ENCODE measurements at places on chromosomes 5 and 9.

- no peak overlapping the region for H3K4me3 ChIP-seq
- H3K27me3 ChIP-seq, result no peaks in the 10 kb centered on the region
- H3K27ac ChIP-seq, result no peak overlapping the region
- H3K4me1 ChIP-seq, result no peaks in the 10 kb centered on the region
- H3K36me3 ChIP-seq, result no peaks in the 10 kb centered on the region
These were observed 103.5 kb upstream of the APC start for GRCh38 chr5:112634166-112634565.

DNA sequence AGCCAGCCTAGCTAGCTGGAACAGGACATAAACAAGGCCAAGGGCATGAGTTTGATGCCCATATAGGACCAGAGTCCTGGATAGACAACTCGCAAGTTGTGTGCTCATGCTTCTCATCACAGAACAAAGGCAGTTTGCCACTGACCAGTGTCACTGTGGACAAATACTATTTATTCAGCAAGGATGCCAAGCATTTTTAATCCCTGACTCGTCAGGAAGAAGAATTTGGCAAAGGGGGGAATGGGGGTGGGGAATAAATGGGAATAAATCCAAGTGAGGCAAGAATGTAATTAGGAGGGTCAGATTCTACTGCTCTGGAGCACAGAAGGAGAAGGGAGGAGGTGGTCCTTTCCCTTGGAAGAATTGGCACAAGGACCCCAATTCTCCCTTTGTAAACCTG lies 46.8 kb upstream of the ANKRD55 start:
- no peak overlapping the region for H3K4me3 ChIP-seq
- peaks cover 71% of the 10 kb centered on the region for H3K27me3 ChIP-seq
- no peak overlapping the region for H3K27ac ChIP-seq
- H3K4me1 ChIP-seq, result no peaks in the 10 kb centered on the region
- H3K36me3 ChIP-seq, result no peaks in the 10 kb centered on the region

DNA sequence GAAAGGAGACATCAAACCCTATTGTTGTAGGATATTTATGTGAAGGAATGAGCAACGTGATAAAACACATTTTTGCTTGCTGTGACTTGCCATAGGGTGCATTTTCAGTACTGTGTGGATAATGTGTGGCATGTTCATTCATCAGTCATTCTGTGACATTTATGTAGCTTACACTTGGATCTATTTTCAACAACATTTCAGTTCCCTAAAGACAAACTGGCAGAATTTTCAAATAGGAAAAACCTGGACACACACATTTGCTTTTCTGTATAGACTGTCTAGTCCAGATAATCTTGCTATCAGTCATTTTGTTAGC lies 127.7 kb downstream of the TMC1 start:
- H3K36me3 ChIP-seq, result no peaks in the 10 kb centered on the region
- H3K4me1 ChIP-seq, result no peaks in the 10 kb centered on the region
- no peaks in the 10 kb centered on the region for H3K27me3 ChIP-seq
- no peak for DNase-seq

DNA sequence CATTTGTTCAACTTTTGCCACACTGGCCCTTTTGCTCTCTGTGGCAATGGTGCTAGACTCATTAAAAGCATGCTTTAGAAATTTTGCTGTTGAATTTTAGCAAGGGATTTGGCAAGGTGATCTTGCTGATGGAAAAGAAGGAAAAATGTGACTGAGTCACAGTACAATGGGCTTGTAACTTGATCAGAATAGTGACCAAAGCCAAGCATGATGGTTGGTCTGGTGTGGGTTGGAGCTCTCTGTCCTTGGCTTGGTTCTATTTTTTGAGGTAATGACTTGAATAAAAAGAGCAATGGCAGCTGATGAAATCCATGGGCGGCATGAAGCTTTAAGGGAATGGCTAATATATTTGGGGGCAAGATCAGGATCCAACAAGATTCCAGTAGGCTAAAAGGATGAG lies 114.4 kb upstream of the ZNF366 start:
- no peak for DNase-seq
- H3K4me3 ChIP-seq, result no peak overlapping the region
- H3K27ac ChIP-seq, result no peak overlapping the region
- no peaks in the 10 kb centered on the region for H3K4me1 ChIP-seq
- no peaks in the 10 kb centered on the region for H3K36me3 ChIP-seq

DNA sequence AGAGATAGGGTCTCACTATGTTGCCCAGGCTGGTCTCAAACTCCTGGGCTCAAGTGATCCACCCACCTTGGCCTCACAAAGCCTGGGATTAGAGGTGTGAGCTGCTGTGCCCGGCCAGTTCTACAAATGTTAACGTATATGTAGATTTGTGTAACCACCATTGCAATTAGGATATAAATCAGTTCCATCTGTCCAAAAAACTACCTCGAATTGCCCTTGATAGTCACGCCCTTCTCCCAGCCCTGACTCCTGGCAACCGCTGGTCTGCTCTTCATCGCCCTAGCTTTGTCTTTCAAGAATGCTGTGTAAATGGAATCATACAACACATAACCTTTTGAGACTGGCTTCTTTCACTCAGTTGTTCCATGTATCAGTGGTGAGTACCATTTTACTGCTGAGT lies 46.1 kb upstream of the PPARGC1B start:
- peaks cover 21% of the 10 kb centered on the region for H3K27me3 ChIP-seq
- H3K4me3 ChIP-seq, result no peak overlapping the region
- H3K27ac ChIP-seq, result no peak overlapping the region

DNA sequence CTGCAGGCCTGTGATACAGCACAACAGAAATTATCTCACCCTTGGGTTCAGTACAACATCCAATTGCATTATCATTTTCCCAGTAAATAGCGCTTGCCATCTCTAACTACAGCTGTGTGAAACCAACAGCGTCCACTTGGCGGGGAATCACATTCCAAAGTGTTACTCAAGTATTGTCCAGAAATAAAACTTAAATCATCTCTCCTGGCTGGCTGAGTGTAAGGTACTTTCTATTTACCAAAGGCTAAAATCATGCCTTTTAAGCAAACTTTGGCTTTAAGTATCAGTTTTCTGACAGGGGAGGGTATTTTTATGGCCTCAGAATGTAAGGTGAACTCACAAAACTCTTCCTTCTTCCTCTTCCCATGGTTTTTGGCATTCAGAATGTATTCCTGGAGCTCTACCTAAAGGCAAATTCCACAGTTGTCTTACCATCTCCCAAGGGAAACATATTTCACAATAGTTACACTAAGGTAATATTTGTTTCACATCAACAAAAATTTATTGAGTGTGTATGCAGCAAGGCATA lies 205.6 kb upstream of the MPDZ start:
- no peaks in the 10 kb centered on the region for H3K36me3 ChIP-seq
- H3K4me1 ChIP-seq, result no peaks in the 10 kb centered on the region
- no peaks in the 10 kb centered on the region for H3K27me3 ChIP-seq
- no peak overlapping the region for H3K4me3 ChIP-seq
- H3K27ac ChIP-seq, result no peak overlapping the region
- no peak for DNase-seq

- no peaks in the 10 kb centered on the region for H3K27me3 ChIP-seq
- H3K4me1 ChIP-seq, result no peaks in the 10 kb centered on the region
- no peak overlapping the region for H3K27ac ChIP-seq
- H3K36me3 ChIP-seq, result no peaks in the 10 kb centered on the region
- no peak overlapping the region for H3K4me3 ChIP-seq
These were observed 120.9 kb upstream of the TARS1 start for GRCh38 chr5:33319841-33320240.

- no peak for DNase-seq
- peaks cover 27% of the 10 kb centered on the region for H3K4me1 ChIP-seq
- H3K27me3 ChIP-seq, result peaks cover 33% of the 10 kb centered on the region
These were observed 98.7 kb downstream of the NMUR2 start for GRCh38 chr5:152306386-152306785.

DNA sequence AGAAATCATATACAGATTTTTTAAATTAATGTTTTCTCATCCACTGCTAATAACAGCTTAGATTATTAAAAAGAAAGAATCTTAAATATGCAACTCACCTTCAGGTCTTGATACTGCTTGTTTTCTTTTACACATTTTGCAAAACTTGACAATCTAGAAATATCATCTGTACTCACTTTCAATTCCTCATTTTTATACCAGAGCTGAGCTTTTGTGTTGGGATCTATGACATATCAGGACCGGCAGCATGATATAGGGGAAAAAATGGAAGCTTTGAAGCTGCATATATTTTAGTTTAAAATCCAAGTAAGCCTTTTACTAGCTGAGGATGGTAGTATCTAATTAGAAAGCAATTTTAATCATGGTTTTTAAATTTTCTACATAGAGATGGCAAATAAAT lies 75.7 kb upstream of the SMARCA2 start:
- H3K4me3 ChIP-seq, result no peak overlapping the region
- H3K4me1 ChIP-seq, result no peaks in the 10 kb centered on the region
- H3K27ac ChIP-seq, result no peak overlapping the region
- no peaks in the 10 kb centered on the region for H3K27me3 ChIP-seq

GRCh38 chr5:4855880-4856279 lies 284.2 kb upstream of the ADAMTS16 start:
- no peak overlapping the region for H3K27ac ChIP-seq
- DNase-seq, result no peak
- H3K4me3 ChIP-seq, result no peak overlapping the region
- no peaks in the 10 kb centered on the region for H3K27me3 ChIP-seq
- H3K4me1 ChIP-seq, result no peaks in the 10 kb centered on the region

DNA sequence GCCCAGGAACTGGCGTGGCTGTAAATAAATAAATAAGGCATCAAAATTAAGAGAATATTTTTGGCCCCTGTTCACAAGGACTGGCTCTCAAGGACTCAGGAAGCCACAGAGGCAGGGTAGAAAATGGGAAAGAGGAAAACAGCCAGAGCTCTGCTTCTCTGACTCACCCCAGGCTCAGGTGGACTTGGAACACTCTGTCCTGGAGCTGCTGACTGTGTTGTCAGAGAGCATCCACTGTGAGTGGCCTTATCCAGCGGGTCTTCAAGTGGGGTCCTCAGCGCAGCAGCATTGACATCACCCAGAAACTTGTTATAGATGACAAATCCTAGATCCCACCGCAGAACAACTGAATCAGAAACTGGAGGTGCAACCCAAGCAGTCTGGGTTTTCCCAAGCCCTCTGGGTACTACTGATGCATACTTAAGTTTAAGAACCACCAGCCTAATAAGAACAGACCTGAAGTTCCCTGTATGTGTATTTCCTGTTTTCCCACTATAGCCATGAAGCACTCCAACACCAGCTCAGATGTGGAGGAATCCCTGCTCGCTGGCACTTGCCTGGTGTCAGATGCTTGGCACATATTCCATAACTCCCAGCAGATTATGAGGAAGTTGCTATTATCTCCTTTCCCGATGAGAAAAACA lies 20.5 kb downstream of the ADRA1B start:
- H3K27me3 ChIP-seq, result no peaks in the 10 kb centered on the region
- H3K36me3 ChIP-seq, result no peaks in the 10 kb centered on the region
- H3K4me1 ChIP-seq, result peaks cover 3% of the 10 kb centered on the region
- no peak overlapping the region for H3K27ac ChIP-seq

DNA sequence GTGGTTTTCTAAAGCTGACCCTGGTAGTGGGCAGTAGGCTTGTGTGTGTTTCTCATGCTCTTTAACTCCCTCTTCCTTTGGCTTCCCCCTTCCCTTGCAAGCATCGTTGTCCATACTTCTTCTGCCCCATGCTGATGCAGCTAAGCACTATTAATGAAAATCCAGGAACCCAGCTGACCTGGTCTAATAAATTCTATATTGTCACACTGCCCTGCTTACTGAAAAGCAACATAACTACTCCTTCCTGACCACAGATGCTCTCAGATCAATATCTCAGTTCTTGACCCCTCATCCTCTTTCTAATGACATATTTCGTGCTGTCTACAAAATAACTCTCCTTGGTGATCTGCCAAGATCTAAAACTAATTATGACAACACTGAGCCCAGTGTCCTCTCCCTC lies 405.5 kb downstream of the EFNA5 start:
- no peaks in the 10 kb centered on the region for H3K27me3 ChIP-seq
- no peak for DNase-seq
- no peak overlapping the region for H3K27ac ChIP-seq
- H3K36me3 ChIP-seq, result no peaks in the 10 kb centered on the region
- H3K4me1 ChIP-seq, result no peaks in the 10 kb centered on the region
- no peak overlapping the region for H3K4me3 ChIP-seq

- no peaks in the 10 kb centered on the region for H3K36me3 ChIP-seq
- peak overlapping the region; percentile 82 for H3K4me3 ChIP-seq
- H3K27ac ChIP-seq, result no peak overlapping the region
- peak; percentile 93 for DNase-seq
These were observed 24.2 kb downstream of the C9orf50 start for GRCh38 chr9:129596541-129597331.

- H3K4me3 ChIP-seq, result no peak overlapping the region
- H3K36me3 ChIP-seq, result peaks cover 41% of the 10 kb centered on the region
- peak; percentile 45 for DNase-seq
- no peaks in the 10 kb centered on the region for H3K4me1 ChIP-seq
- no peak overlapping the region for H3K27ac ChIP-seq
These were observed 10.3 kb upstream of the AK1 start for GRCh38 chr9:127887792-127888191.

GRCh38 chr5:171627936-171628632 lies 157.5 kb upstream of the SMIM23 start:
- H3K27me3 ChIP-seq, result peaks cover 10% of the 10 kb centered on the region
- H3K4me3 ChIP-seq, result no peak overlapping the region
- H3K36me3 ChIP-seq, result no peaks in the 10 kb centered on the region
- no peak overlapping the region for H3K27ac ChIP-seq
- peak; percentile 19 for DNase-seq

- H3K27me3 ChIP-seq, result no peaks in the 10 kb centered on the region
- H3K4me3 ChIP-seq, result no peak overlapping the region
- no peak for DNase-seq
- no peak overlapping the region for H3K27ac ChIP-seq
These were observed 984.4 kb upstream of the DMAC1 start for GRCh38 chr9:8783941-8784340.

GRCh38 chr5:16799796-16800195 lies 136.3 kb downstream of the MYO10 start:
- no peak overlapping the region for H3K4me3 ChIP-seq
- H3K27me3 ChIP-seq, result no peaks in the 10 kb centered on the region
- no peak for DNase-seq
- H3K27ac ChIP-seq, result no peak overlapping the region
- H3K4me1 ChIP-seq, result no peaks in the 10 kb centered on the region

DNA sequence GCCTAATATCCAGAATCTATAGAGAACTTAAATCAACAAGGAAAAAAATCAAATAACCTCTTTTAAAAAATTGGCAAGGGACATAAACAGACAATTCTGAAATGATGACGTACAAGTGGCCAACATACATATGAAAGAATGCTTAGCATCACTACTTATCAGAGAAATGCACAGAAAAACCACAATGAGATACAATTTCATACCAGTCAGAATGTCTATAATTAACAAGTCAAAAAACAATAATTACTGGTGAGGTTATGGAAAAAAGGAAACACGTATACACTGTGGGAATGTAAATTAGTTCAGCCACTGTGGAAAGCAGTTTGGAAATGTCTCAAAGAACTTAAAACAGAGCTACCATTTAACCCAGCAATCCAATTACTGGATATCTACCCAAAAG lies 1192.0 kb downstream of the CDH12 start:
- peaks cover 4% of the 10 kb centered on the region for H3K4me1 ChIP-seq
- H3K36me3 ChIP-seq, result no peaks in the 10 kb centered on the region
- H3K27ac ChIP-seq, result no peak overlapping the region
- H3K4me3 ChIP-seq, result no peak overlapping the region

GRCh38 chr5:35470866-35471265 lies 146.8 kb upstream of the SPEF2 start:
- no peak overlapping the region for H3K27ac ChIP-seq
- H3K4me1 ChIP-seq, result no peaks in the 10 kb centered on the region
- H3K27me3 ChIP-seq, result no peaks in the 10 kb centered on the region
- DNase-seq, result peak; percentile 45
- H3K36me3 ChIP-seq, result no peaks in the 10 kb centered on the region

Data from endodermal cell (in vitro differentiated cells).